ENCODE measurements at places on chromosomes 3 and 15.

DNA sequence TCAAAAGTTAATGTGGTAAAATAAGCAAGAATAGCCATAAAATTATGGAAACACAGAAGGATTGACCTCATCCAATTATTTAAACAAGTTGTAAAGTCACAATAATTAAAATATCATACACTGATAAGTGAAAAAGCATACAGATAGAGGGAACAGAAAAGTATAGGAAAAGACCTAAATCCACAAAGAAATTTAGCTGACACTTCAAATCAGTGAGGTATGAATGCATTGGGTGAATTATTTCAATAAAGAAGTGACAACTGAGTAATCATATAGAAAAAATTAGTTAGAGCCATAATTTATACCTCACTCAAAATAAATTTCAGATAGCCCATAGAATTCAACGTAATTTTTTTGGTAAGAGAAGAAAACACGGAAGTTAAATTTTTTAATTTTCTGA is 25.1 kb downstream of the TFDP2 start:
- no peak for DNase-seq

DNA sequence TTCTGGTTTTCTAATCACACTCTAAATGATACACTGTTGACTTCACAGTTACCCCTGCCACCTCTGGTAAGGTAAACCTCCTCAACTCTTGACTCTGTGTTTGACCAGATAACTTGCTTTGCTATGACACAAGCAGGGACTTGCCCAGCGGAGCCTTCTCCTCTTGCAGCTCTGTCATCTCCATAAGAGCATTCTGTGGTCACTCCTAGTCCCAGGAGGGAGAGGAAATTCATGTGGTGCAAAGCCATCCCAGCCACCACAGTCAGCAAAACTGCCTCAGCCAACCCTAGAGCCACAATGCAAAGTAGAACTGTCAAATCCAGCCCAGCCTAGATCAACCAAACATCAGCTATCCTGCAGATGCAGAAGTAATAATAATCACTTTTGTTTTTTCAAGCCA is 144.7 kb upstream of the GADL1 start:
- DNase-seq: no peak

GRCh38 chr3:64290864-64291263 is 65.6 kb upstream of the PRICKLE2 start:
- no peak for DNase-seq

GRCh38 chr3:126419886-126420786 is 25.4 kb downstream of the CFAP100 start:
- DNase-seq: no peak

DNA sequence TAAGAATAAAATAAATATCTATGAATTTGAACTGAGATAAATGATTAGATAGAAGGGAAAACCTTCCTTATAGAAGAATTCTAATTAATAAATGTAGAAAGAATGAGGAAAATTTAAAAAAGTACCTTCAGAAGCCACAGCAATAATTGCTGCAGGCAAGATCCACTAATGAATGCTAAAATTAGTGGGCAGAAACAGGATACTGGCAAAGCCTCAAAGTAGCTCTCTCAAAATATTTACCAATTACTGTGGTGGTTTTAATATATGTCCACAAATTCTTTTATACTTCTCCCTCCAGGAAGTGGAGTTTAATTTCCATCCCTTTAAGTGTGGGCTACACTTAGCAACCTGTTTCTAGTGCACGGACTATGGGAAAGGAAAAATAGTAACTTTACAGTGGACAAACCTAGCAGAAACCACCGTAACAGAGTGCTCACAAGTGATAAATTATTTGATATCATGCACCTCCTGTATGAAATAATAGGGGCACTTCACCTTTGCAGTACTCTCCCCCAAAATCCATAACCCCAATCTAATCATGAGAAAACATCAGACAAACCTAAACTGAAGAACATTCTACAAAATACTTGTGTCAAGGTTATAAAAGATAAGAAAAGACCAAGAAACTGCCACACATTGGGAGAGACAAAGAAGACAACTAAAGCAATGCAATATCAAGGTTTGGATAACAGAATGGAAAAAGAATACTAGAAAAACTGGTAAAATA is 6.8 kb downstream of the PEAK1 start:
- DNase-seq: no peak
